Stimulated activated CD4-positive, alpha-beta T cell treated with anti-CD3 and anti-CD28 coated beads, Interleukin-2, amount 100 ng/mL, for 24 hours (primary cell): ENCODE measurements at places on chromosomes 2 and 18.

- DNase-seq = no peak
These were observed 33.6 kb downstream of the HPCAL1 start for GRCh38 chr2:10336283-10336682.

GRCh38 chr2:70553334-70553583 lies 367 bp downstream of the TGFA start:
- no peak for DNase-seq

DNA sequence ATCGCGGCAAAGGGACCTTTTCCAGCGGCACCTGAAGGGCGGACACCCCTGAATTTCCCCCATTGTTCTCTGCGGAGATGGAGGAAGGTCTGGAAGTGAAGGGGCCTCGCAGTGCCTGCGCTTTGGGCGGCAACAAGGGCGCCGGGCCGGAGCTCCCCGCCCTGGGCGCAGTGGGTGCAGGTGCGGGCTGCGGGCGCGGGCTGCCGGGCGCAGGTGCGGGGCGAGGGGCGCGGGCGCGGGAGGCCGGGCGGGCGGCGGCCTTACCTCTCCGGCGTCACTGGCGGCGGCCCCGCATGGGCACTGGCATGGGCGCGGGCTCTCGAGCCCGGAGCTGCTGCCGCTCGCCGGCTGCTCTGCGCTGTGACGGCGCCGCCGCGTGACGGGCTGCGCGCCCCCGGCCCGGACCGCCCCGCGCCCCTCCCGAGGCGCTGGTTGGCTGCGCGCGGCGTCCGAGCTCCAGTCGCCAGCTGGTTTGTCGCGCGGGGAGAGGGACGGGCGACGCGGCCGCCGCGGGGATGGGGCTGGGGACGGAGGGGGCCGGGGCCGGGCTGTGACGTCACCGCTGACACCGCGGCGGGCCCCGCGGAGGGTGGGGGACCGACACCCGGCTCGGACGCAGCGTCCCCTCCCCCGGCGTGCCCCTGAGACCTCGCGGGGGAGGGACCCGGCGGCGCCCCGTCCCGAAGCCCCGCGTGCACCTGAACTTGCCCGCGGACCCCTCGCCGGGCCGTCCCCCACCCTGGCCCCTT lies at the start of gene KIF1A:
TSS of gene KIF1A (minus strand) at position 362 of the 749 bp plus-strand sequence. CDS start 22,467 bp downstream, outside the sequence.
- peak; percentile 40 for DNase-seq

DNA sequence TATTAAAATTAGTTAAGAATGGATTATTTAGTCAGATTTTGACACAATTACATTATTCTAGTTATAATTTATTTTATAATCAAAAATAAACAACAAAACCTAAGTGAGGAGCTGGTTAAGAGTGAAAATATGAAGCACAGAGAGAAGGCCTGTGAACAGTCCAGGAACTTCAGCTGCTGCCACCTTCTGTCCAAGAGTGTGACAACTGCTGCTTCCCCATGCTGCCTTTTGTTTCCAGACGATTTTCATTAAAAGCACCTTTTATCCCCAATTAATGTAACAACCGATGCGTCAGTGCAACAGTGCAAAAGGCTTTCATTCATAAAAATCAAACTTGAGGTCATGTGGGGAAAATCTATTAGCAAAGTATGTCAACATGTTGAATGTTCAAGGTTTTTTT lies 363.6 kb downstream of the CTNNA2 start:
- no peak for DNase-seq

GRCh38 chr2:76050196-76050595 lies 339.5 kb upstream of the GCFC2 start:
- no peak for DNase-seq

- no peak for DNase-seq
These were observed 30.5 kb downstream of the B3GNT7 start for GRCh38 chr2:231425811-231426703.

- no peak for DNase-seq
These were observed 893.0 kb upstream of the POU3F3 start for GRCh38 chr2:103960951-103961350.

DNA sequence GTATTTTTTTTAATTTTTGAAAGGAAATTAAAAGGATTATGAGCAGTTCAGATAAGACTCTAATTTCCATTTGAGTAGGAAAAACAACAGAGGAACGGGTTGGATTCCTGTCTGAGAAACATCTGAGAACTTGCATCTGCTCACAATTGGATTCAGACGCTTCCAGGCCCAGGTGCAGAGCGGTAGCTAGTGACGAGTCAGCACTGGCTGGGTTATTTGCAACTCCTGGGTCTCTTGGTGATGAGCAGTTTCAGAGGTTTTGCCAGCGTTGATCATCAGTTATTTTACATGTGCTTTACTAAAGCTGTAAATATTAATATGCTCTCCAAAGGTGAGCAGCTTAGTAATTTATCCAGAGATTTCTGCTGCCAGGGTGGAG lies 39.1 kb upstream of the B3GNT7 start:
- DNase-seq = no peak

DNA sequence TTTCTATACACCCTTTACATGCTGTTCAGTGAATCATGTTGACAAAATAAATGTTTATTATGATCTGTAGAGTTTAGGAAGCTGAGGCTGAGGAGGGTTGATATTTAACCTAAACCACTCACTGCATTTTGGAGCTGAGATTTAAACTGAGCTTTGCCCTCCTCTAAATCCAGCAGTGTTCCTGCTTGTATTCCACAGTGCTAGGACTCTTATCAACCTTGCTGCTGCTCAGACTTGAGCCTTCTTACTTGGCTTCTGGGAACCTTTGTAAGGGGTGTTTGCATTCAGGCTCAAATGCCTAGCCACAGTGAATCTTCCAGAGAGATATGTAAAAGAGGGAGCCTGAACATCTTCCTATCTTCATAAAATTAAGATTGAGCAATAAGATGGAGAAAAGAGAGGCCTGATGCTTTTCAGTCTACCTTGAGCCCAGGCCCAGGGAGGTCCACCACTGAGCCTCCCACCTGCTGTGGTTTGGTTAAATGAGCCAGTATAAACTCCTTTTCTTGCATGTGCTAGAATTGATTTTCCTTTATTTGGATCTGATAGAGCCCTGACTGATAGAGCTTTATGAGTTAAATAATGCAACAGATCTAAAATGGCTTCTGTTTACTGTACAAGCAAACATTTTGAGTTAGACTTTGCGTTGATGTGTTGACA lies 149.7 kb downstream of the GULP1 start:
- no peak for DNase-seq
